ENCODE measurements at places on chromosomes 12 and 14. TPM values are rescaled to one million over a fixed set of nuclear protein-coding genes. Genes with fewer than 3 reads are reported as not detected.

DNA sequence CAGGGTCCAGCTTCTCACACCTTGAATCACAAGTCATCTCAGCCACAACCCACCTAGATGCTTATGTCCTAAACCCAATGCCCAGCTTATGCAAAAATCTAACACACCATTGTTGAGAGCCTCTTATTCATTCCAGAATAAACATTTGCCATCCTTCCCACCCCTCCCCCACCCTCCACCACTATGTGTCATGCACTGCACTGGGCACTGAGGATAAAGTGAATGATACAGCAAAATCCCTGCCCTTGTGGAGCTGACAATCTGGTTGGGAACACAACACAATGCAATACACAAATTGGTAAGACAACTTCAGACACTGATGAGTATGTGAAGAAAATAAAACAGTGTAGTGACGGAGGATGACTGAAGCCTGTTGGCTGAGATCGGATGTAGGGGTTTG, 1.4 kb upstream of the GLTP start:
- DNase-seq, result no peak
- H3K27me3 ChIP-seq, result no peaks in the 10 kb centered on the region
- H3K4me3 ChIP-seq, result peak overlapping the region; percentile 73
- no peaks in the 10 kb centered on the region for H3K36me3 ChIP-seq
- no peak overlapping the region for H3K27ac ChIP-seq

DNA sequence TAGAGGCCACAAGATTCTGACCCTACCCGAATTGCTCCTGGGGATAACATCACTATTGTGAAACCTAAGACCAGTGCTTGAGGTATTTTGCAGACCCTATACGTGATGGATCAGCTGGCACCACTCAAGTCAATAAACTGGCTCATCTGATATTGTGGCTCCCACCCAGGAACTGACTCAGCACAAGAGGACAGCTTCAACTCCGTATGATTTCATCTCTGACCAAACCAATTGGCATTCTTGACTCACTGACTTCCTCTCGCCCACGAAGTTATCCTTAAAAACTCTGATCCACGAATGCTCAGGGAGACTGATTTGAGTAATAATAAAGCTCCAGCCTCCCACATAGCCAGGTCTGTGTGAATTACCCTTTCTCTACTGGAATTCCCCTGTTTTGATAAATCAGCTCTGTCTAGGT, 1036.1 kb upstream of the TMEM132C start:
- H3K4me1 ChIP-seq, result no peaks in the 10 kb centered on the region
- H3K27me3 ChIP-seq, result peaks cover under 1% of the 10 kb centered on the region
- no peaks in the 10 kb centered on the region for H3K36me3 ChIP-seq
- H3K4me3 ChIP-seq, result no peak overlapping the region

TAS2R46 gene
- 0.45 TPM for total RNA-seq

DNA sequence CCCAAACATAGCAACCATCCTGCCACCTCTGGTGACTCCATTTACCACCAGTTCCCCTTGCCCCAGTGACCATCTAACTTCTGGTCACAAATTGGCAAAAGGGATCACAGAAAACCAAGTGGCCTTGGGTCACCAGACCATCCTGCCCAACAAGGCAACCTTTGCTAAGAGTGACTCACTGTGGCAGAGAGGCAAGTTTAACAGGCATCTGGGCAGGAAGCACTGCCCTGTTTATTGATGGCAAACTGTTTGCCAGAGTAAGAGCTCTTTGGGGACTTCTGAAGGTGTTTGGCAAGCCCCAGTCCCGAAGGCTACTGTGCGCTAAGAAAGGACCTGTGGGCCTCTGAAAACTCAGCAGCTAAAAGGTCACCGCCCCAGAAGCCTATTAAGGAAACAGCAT, 28.2 kb upstream of the TMEM233 start:
- H3K4me1 ChIP-seq, result no peaks in the 10 kb centered on the region
- peaks cover 5% of the 10 kb centered on the region for H3K27me3 ChIP-seq
- H3K4me3 ChIP-seq, result no peak overlapping the region

HELB gene
- total RNA-seq, result 16.1 TPM

CCDC177 gene
- total RNA-seq, result not detected

DNA sequence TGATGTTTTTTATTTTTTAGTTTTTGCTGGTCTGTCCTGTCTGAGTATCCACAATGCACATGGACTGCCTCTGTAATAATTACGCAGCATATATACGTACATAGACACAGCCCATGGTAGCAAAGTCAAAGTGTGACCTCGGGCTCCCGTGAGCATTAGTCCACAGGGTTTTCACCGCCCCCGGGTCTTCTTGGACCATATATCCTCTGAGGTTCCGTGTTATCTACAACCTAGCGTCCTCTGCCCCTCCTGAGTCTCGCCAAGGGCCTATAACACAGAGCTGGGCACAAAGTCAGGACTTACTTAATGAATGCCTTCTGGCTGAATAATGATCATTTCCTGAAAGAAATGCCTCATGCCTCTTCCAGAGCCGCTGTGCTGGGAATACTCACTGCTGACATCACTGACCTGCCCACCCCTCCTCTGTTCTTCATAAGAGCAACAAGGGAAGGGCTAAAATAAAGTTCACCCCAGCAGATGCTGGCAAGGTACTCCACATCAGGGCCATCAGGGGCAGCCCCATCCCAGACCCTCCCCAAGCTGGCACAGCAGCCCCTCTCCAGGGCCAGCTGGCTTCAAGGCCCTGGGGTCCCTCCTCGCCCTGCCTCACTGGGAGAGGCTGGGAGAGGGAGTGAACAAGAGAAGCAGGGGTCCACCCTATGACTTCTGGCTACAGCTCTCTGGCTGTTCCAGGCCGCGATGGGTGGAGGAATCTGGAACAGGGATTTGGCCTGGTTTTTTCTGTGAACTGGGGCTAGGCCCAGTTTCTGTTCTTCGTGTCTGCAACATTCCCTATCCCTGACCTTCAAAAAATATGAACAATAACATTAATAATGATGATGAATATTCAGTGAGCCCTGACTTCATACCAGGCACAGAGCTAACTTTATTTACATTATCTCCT, 7.9 kb downstream of the HDAC7 start:
- peak overlapping the region; percentile 86 for H3K4me3 ChIP-seq
- H3K36me3 ChIP-seq, result peaks cover 85% of the 10 kb centered on the region
- H3K27me3 ChIP-seq, result no peaks in the 10 kb centered on the region
- DNase-seq, result no peak

DNA sequence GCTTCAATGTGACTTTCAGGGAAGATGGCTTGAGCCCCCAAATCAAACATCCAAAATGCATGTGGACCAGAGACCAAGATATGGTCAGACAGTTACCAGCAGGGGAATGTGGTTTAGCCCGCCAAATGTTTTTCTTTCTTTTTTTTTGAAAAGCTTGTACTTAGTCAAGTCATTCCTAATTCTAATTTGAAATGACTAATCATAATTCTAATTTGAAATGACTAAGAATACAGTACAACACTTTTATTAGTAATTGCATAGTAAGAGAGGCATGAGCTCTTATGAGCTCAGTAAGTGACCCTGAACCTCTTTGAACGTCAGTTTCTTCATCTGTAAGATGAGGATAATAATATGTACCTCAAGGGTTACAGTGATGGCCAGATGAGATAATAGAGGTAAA, 72.4 kb downstream of the HECTD4 start:
- no peak overlapping the region for H3K4me3 ChIP-seq
- no peak for DNase-seq

ATP6V1D gene
- total RNA-seq, result 20.7 TPM

GRCh38 chr14:99413172-99413571, 67.5 kb downstream of the SETD3 start:
- peaks cover 11% of the 10 kb centered on the region for H3K36me3 ChIP-seq
- no peak for DNase-seq
- no peak overlapping the region for H3K4me3 ChIP-seq
- H3K27ac ChIP-seq, result no peak overlapping the region
- no peaks in the 10 kb centered on the region for H3K27me3 ChIP-seq

GRCh38 chr12:57151741-57152630, 4.6 kb upstream of the LRP1-AS start:
- no peak overlapping the region for H3K27ac ChIP-seq
- H3K4me1 ChIP-seq, result no peaks in the 10 kb centered on the region
- H3K4me3 ChIP-seq, result no peak overlapping the region
- H3K36me3 ChIP-seq, result no peaks in the 10 kb centered on the region
- no peaks in the 10 kb centered on the region for H3K27me3 ChIP-seq
- no peak for DNase-seq

PTCSC3 gene
- not detected for total RNA-seq

DNA sequence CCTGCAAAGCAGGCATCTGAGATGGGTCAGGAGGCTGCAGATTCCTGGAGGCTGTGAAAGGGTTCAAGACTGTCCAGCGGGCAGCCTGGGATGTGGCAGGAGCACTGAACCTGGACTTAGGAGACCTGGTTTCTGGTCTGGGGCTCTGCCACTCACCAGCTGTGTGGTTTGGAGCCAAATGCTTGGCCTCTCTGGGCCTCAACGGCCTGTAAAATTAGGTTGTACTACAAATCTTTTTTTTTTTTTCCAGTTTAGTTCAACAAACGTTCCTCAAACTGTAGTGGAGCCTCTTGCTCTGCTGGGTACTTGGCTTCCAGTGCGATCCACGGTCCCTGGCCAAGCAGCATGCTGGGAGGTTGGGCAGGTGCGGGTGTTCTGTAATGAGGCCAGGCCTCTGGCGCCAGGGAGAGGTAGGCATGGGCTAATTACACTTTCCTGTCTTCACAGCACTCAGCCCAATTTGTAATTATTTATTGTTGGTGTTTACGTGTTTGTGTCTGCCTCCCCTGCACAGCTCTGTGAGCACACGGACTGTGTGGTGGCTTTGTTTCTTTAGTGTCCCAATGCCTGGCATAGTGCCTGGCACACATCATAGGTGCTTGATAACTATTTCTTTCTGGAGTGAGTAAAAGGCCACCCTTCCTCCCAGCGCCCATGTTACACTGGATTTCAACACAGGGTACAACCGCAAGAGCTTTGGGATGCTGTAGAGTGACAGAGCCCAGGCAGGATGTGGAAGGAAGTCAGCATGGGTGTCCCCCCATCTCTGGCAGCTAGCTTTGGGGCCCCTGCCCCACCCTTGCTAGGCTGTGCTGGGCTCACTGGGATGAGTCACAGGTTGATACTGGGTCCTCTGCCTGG, 5.8 kb upstream of the KRT80 start:
- DNase-seq, result no peak
- no peak overlapping the region for H3K4me3 ChIP-seq
- H3K27me3 ChIP-seq, result peaks cover 1% of the 10 kb centered on the region

- no peaks in the 10 kb centered on the region for H3K4me1 ChIP-seq
- no peak for DNase-seq
- H3K27me3 ChIP-seq, result no peaks in the 10 kb centered on the region
- H3K36me3 ChIP-seq, result no peaks in the 10 kb centered on the region
Observed at GRCh38 chr12:16719713-16720416, 113.9 kb upstream of the LMO3 start.

GRCh38 chr12:43957732-43958372, 122.0 kb downstream of the TMEM117 start:
- DNase-seq, result peak; percentile 38
- no peaks in the 10 kb centered on the region for H3K36me3 ChIP-seq
- no peak overlapping the region for H3K27ac ChIP-seq
- H3K4me3 ChIP-seq, result no peak overlapping the region

DNA sequence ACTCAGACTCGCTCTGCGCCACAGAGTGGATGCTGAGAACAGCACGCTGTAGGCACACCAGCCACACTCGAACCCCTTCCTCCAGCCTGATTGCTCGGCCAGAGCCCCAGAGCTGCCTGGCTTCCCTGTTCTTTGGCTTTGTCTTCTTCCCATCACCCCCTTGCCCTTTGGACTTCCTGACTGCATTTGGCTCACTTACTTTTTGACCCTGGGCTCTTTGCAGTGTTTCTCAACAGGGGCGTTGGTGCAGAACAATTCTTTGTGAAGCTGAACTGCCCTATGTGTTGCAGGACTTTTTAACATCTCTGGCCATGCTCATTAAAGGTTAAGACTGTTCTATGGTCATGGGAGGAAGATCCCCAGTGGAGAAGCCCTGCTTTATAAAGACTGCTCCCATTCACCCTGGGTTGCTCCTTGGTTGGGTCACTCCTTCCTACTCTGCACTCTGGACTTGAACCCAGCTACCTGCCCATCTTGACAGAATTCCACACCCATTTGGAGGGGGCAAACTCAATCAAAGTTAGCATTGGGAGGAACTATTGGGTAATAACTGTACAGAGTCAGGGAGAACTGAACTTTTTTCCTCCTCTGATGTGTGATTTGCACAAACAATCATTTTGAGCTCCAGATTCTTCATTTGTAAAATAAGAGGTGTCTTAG, 127.7 kb upstream of the PLEKHG7 start:
- no peaks in the 10 kb centered on the region for H3K27me3 ChIP-seq
- H3K36me3 ChIP-seq, result no peaks in the 10 kb centered on the region
- no peak overlapping the region for H3K27ac ChIP-seq
- no peak for DNase-seq
- no peak overlapping the region for H3K4me3 ChIP-seq
- H3K4me1 ChIP-seq, result peaks cover 3% of the 10 kb centered on the region

DNA sequence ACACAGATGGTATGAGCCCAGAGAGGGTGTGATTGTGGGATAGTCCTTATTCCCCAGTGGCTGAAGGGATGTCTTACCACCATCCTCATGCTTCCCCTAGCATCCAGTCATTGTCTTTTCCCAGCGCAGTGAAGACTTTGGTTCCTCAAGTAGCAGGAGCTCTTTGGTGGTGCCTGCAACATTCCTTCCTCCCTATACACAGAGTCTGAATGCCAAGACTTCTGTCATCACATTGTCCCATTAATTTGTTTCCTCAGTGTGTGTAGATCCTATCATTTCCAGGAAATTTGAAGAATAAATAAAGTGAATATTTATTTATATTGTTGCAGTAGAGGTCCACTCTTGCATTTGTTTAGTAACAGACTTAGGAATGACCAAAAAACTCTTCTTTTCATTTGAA, 147.2 kb downstream of the DACT1 start:
- H3K36me3 ChIP-seq, result no peaks in the 10 kb centered on the region
- no peaks in the 10 kb centered on the region for H3K4me1 ChIP-seq
- no peak overlapping the region for H3K27ac ChIP-seq

- H3K27ac ChIP-seq, result peak overlapping the region; percentile 99
- H3K36me3 ChIP-seq, result peaks cover 90% of the 10 kb centered on the region
- H3K27me3 ChIP-seq, result no peaks in the 10 kb centered on the region
- H3K4me1 ChIP-seq, result peaks cover 85% of the 10 kb centered on the region
- H3K4me3 ChIP-seq, result no peak overlapping the region
Observed at GRCh38 chr12:46223047-46223446, 45.8 kb downstream of the SLC38A1 start.

DNA sequence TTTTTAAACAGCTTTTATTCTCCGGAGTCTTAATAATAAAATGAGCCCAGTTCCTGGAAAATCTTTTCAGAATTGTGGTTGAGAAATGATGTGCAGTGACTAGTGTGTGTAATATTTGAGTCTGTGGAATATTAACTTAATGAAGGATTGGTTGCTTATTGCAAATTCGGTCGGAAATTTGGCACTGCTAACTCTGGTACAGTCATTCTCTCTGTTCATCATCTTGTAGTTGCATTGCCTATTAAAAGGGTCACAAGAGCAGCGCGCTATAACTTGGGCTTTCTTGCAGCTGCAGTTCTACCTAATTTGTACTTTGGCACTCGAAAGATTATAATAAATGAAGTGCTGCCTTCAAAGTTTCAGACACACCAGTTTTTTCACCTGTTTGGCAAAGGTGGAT, 146.0 kb downstream of the FLRT2 start:
- H3K36me3 ChIP-seq, result no peaks in the 10 kb centered on the region
- no peak for DNase-seq
- H3K27ac ChIP-seq, result no peak overlapping the region
- H3K27me3 ChIP-seq, result peaks cover 2% of the 10 kb centered on the region
- H3K4me3 ChIP-seq, result no peak overlapping the region
- H3K4me1 ChIP-seq, result no peaks in the 10 kb centered on the region

- no peak overlapping the region for H3K27ac ChIP-seq
- DNase-seq, result no peak
- H3K27me3 ChIP-seq, result no peaks in the 10 kb centered on the region
- H3K36me3 ChIP-seq, result no peaks in the 10 kb centered on the region
- no peaks in the 10 kb centered on the region for H3K4me1 ChIP-seq
- H3K4me3 ChIP-seq, result no peak overlapping the region
Observed at GRCh38 chr14:40309124-40309523, 876.9 kb upstream of the FBXO33 start.

Measured in activated CD8-positive, alpha-beta T cell treated with anti-CD3 and anti-CD28 coated beads for 36 hours (primary cell).